MCF 10A (cell line): ENCODE measurements at places on chromosomes 6 and 20. TPM values are rescaled to one million over a fixed set of nuclear protein-coding genes. Genes with fewer than 3 reads are reported as not detected.

The WFDC5 gene
- total RNA-seq: not detected in 2 replicates

The OR12D3 gene
- total RNA-seq: not detected in 2 replicates

DNA sequence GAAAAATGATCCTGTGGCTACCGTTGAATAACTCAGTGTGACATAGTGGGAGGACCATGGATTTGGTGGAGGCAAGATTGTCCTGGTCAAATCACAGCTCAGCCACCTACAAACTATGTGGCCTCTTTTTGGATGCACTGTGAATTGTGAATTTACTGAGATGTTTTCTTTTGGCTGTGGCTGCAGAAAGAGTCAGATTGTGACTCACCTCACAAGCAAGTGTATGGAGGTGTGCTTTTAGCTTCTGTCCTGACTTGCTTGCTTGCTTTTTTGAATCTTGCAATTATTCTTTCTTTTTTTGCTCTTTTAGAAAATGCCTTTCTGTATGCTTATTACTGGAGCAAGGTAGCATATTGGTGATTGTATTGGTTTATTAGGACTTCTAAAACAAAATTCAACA is 122.9 kb upstream of the FOXO3 start:
- peaks cover 21% of the 10 kb centered on the region for H3K4me1 ChIP-seq
- H3K36me3 ChIP-seq: no peaks in the 10 kb centered on the region
- H3K27me3 ChIP-seq: no peaks in the 10 kb centered on the region
- DNase-seq: peak; percentile 32
- H3K4me3 ChIP-seq: no peak overlapping the region

DNA sequence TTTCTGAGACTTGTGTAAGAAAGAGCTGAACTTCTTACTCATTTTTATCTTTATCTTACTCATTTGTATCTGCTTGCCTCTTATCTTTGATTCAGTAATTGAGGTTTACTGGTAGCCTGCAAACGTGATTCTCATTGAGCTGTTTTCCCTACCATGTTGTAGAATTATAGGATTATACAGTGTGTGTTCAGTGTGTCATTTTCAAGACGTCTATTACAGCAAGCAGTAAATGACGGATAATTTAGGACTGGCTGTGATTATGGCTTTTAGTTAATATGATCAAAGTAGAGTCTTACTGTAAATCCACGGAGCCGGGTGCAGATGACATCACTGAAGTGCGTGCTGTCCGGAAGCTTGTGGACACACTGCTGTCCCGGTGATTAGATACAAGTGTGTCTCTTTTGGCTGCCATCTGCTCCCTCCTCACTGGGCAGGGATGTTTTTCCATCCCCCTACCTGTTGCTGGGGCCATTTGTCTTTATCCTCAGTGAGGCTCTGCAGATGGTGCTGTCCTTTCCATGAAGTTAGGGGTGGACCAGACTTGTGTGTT is 6.0 kb downstream of the NELFCD start:
- H3K36me3 ChIP-seq: peaks cover 62% of the 10 kb centered on the region
- H3K27me3 ChIP-seq: no peaks in the 10 kb centered on the region
- peaks cover 20% of the 10 kb centered on the region for H3K4me1 ChIP-seq
- H3K4me3 ChIP-seq: no peak overlapping the region

- no peak overlapping the region for H3K27ac ChIP-seq
- no peaks in the 10 kb centered on the region for H3K4me1 ChIP-seq
- DNase-seq: no peak
- H3K4me3 ChIP-seq: no peak overlapping the region
- H3K36me3 ChIP-seq: no peaks in the 10 kb centered on the region
Observed at GRCh38 chr20:51542033-51542570, 417 bp downstream of the NFATC2 start.

- no peak overlapping the region for H3K27ac ChIP-seq
- no peak overlapping the region for H3K4me3 ChIP-seq
- no peaks in the 10 kb centered on the region for H3K27me3 ChIP-seq
- DNase-seq: no peak
Observed at GRCh38 chr6:11410539-11411307, 126.8 kb upstream of the TMEM170B start.

DNA sequence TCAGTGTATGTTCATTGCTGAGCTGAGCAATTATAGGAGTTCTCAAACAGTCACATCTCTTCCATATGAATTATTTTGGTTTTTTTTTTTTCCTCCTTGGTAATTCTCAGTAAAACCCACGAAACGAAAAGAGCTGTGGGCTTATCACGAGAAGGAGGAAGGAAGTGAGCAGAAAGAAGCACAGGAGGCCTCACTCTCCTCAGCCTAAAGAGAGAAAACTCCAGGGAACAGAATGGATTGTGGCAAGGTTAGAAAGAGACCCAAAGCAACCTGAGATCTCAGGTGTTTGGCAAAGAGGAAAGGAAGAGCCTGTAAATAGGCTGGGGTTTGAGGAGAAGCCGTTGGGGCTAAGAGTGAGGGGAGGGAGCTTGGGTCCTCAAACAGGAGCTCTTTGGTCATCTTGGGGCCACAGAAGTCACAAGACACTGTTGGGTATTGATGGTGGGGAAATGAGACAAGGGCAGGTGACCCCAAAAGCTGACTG is 67.8 kb upstream of the CITED2 start:
- no peak overlapping the region for H3K4me3 ChIP-seq
- peaks cover 8% of the 10 kb centered on the region for H3K4me1 ChIP-seq
- no peak overlapping the region for H3K27ac ChIP-seq
- no peak for DNase-seq

DNA sequence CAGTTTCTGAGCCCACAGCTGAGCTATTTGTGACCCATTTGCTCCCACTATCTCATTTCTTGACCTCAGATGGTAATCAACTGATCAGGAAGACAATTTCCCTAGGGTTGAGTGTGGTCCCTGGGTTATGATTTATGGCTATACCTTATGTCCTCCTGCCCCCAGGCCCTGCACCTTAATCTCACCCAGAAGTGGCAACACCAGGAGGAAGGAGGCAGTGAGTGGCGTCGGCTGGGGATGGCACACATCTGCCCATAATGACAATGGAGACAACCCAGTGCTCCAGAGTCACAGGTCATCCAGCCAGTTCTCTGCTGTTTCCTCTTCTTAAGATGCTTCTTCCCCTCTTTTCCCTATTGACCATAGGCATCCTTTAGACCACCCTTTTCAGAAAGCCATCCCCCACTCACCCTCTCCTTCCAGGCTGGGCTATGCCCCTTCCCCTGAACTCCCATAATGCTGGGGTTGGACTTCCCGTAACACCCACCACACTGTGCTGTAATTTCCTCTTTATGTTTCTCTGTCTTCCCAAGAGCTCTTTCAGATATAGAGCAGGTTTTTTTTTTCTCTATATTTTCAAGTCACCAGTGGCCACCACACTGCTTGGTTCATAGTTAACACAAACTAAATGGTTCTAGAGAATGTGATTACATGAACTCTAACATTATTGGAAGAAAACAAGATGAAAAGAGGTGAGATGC is 8.0 kb downstream of the TRIM10 start:
- H3K4me1 ChIP-seq: peaks cover 26% of the 10 kb centered on the region
- H3K36me3 ChIP-seq: no peaks in the 10 kb centered on the region
- no peak overlapping the region for H3K27ac ChIP-seq
- no peaks in the 10 kb centered on the region for H3K27me3 ChIP-seq
- DNase-seq: no peak
- no peak overlapping the region for H3K4me3 ChIP-seq

GRCh38 chr20:50172347-50173013 is 18.1 kb upstream of the CEBPB start:
- no peak for DNase-seq
- H3K27ac ChIP-seq: peak overlapping the region; percentile 9
- H3K4me1 ChIP-seq: no peaks in the 10 kb centered on the region
- H3K4me3 ChIP-seq: no peak overlapping the region

- no peak overlapping the region for H3K4me3 ChIP-seq
- no peak overlapping the region for H3K27ac ChIP-seq
- H3K4me1 ChIP-seq: peaks cover 7% of the 10 kb centered on the region
Observed at GRCh38 chr20:41391587-41392001, 25.0 kb upstream of the EMILIN3 start.

DNA sequence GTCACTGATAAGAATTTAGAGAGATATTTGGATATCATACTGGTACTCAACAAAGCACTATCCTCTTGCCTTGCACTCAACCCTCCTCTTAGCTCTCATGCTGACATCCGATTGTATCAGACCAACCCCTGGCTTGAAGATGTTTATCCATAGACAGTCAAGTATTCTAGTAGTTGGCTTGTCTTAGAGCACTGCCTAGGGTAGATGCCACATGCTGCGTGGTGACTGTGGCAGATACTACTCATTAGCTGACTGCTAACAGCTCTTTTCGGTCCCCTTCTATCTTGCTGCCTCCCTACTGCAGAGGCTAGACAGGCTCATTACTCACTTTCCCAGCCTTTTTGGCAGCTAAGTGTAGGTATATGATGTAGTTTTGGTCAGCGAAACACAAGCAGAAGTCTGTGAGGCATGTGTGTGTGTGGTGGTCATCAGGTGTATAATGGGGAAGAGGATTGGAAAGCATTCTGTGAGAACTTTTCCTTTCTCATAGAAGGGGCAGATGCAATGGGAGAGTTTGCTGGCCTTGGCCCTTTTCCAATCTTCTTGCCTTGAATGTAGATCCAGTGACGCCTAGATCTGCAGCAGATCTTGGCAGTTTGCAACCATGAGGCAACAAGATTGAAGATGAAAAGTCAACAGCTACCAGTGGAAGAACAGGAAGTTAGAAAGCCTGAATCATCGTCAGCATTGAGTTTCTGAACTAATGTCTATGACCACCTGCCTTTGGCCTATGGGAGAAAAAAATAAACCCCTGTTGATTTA is 4.4 kb upstream of the IFNGR1 start:
- no peaks in the 10 kb centered on the region for H3K36me3 ChIP-seq
- peak overlapping the region; percentile 61 for H3K27ac ChIP-seq

- no peaks in the 10 kb centered on the region for H3K27me3 ChIP-seq
- no peak for DNase-seq
- no peak overlapping the region for H3K27ac ChIP-seq
- H3K4me1 ChIP-seq: no peaks in the 10 kb centered on the region
- H3K4me3 ChIP-seq: no peak overlapping the region
Observed at GRCh38 chr6:36559011-36559793, 11.9 kb upstream of the STK38 start.

DNA sequence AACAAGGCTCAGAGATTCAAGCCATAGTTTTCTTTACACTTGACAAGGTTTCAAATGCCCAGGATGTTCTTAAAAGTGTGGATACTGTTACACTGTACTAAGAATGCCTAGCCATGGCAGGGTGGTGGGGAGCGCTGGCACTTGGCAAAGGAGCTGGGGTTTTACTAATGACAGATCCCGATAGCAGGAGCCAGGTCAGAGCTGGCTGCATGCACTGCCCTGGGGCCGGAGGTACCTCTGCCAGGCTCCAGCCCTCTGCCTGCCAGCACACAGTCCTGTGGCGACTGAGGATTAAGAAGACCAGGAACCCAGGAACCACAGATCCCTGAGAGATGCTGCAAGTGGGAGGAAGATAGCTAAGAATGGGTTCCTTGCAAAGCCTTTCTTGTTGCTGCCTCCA is 260.3 kb downstream of the ALDH8A1 start:
- no peak overlapping the region for H3K27ac ChIP-seq
- DNase-seq: peak; percentile 18
- H3K4me1 ChIP-seq: peaks cover 11% of the 10 kb centered on the region
- no peaks in the 10 kb centered on the region for H3K36me3 ChIP-seq
- no peaks in the 10 kb centered on the region for H3K27me3 ChIP-seq

- H3K4me3 ChIP-seq: peak within 1 kb of the TSS; percentile 81
- H3K4me1 ChIP-seq: peaks cover 37% of the 10 kb centered on the region
- peaks cover 12% of the 10 kb centered on the region for H3K36me3 ChIP-seq
- H3K27me3 ChIP-seq: no peaks in the 10 kb centered on the region
- peak within 1 kb of the TSS; percentile 86 for H3K27ac ChIP-seq
Observed at GRCh38 chr6:124961777-124962638, at the start of gene RNF217. TSS of gene RNF217 (plus strand) at chr6:124962437. CDS start at chr6:124962545, 108 bp downstream.

The AIF1 gene
- not detected in 2 replicates for total RNA-seq

GRCh38 chr6:47908271-47908670 is 126.4 kb downstream of the OPN5 start:
- no peaks in the 10 kb centered on the region for H3K27me3 ChIP-seq
- no peak for DNase-seq
- no peaks in the 10 kb centered on the region for H3K36me3 ChIP-seq
- no peak overlapping the region for H3K4me3 ChIP-seq

GRCh38 chr6:153960281-153960680 is 78.8 kb upstream of the OPRM1 start:
- DNase-seq: no peak
- no peak overlapping the region for H3K4me3 ChIP-seq
- H3K27me3 ChIP-seq: peaks cover 16% of the 10 kb centered on the region
- no peaks in the 10 kb centered on the region for H3K36me3 ChIP-seq
- peaks cover 12% of the 10 kb centered on the region for H3K4me1 ChIP-seq
- no peak overlapping the region for H3K27ac ChIP-seq

DNA sequence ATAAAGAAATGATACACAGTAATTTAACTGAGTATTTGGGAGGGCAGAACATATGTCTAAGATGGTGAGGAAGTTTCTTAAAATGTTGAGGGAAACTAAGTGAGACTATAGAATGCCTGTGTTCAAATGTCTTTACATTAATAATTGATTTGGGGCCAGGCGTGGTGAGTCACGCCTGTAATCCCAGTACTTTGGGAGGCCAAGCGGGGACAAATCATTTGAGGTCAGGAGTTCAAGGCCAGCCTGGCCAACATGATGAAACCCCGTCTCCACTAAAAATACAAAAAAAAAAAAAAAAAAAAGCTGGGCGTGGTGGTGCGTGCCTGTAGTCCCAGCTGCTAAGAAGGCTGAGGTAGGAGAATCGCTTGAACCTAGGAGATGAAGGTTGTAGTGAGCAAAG is 66.7 kb downstream of the THEMIS start:
- no peaks in the 10 kb centered on the region for H3K4me1 ChIP-seq
- no peak for DNase-seq
- H3K27ac ChIP-seq: no peak overlapping the region
- H3K36me3 ChIP-seq: no peaks in the 10 kb centered on the region

The KCNG1 gene
- total RNA-seq: 24.8 and 30.6 TPM in 2 replicates

The ARHGAP40 gene
- total RNA-seq: not detected in 2 replicates

GRCh38 chr6:8562125-8562524 is 126.8 kb upstream of the SLC35B3 start:
- H3K27ac ChIP-seq: no peak overlapping the region
- DNase-seq: no peak
- H3K4me3 ChIP-seq: no peak overlapping the region
- H3K27me3 ChIP-seq: no peaks in the 10 kb centered on the region
- H3K36me3 ChIP-seq: no peaks in the 10 kb centered on the region
- peaks cover 3% of the 10 kb centered on the region for H3K4me1 ChIP-seq

- no peak for DNase-seq
- H3K4me1 ChIP-seq: peaks cover 11% of the 10 kb centered on the region
- no peaks in the 10 kb centered on the region for H3K27me3 ChIP-seq
- H3K4me3 ChIP-seq: no peak overlapping the region
- H3K36me3 ChIP-seq: peaks cover 81% of the 10 kb centered on the region
- peak overlapping the region; percentile 43 for H3K27ac ChIP-seq
Observed at GRCh38 chr6:17638212-17638715, 38.2 kb downstream of the FAM8A1 start.

DNA sequence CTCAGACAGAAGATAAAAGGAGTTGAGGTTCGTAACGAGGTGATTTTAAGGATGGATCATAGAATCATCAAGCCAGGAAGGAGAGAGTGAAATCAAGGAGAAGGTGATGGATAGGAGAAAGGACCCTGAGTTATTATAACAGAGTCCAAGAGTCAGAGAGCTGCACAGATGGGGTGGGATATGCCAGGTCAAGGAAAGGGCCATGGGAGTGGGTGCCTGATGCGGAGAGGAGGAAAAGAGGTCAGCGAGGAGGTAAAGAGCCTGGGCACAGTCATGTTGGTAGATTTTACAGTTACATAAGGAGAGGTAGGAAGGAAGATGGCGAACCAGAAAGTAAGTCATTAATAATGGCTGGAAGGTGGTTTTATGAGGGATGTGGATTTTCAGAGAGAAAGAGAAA is 114.9 kb downstream of the LAMA2 start:
- DNase-seq: no peak
- H3K27ac ChIP-seq: no peak overlapping the region
- H3K27me3 ChIP-seq: peaks cover 37% of the 10 kb centered on the region
- no peak overlapping the region for H3K4me3 ChIP-seq
- no peaks in the 10 kb centered on the region for H3K4me1 ChIP-seq
